ENCODE measurements at places on chromosomes 2 and 18.
A peak's percentile ranks its signal among the peaks of the same experiment; 100 is the strongest.

DNA sequence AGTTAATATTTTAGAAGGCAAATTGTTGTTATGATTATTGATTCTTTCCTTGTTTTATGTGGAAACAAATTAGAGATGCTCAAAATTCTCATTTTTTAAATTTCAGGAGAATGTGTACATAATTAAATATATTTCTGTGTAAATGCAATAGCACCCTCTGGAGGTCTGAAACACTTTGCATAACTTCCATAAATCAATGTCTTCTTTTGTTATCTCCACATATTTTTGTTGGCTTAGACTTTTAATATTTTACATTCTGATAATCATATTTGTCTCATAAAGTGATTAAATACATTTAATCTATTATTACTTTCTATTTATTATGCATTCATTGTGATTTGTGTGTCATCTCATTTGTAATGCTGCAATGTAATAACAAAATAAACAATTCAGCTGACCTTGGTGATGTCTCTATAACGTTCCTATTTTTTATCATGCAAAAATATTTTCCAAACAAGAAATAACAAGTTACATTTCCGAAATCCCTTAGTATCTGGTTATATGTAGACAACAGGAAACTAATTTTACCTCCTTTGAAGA, 201.8 kb upstream of the GALNT5 start:
- DNase-seq: no peak

GRCh38 chr2:228318218-228318617, 136.7 kb upstream of the SPHKAP start:
- DNase-seq: no peak

DNA sequence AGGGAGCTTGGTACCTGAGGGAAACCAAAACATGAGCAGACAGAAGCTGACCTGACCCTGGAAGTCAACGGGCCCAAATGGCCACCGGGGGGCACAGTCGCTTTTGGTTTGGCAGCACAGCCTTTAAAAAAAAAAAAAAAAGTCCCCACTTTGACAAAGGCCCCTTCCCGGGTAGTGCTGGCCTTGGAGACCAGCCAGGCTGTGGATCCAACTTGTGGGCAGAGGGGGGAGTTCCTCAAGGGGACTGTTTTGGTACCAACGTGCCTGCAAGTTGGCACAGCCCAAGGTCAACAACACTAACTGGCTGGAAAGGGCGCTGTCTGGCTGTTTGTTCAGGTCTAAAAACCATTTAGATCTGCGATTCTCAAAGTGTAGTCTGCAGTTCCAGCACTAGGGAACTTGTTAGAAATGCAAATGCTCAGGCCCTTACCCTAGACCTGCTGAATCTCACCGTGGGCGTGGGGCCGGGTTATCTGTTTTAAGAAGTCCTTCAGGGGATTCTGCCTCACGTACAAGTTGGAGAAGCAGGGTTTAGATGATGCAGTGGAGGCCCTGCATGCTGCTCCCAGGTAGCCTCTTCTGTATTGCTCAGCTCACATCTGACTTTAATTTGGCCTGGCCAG, 83.0 kb downstream of the LPIN1 start:
- peak; percentile 81 for DNase-seq

GRCh38 chr2:214543386-214543955, 132.6 kb downstream of the VWC2L start:
- DNase-seq: no peak

GRCh38 chr2:162006337-162006736, 67.7 kb downstream of the DPP4 start:
- no peak for DNase-seq

DNA sequence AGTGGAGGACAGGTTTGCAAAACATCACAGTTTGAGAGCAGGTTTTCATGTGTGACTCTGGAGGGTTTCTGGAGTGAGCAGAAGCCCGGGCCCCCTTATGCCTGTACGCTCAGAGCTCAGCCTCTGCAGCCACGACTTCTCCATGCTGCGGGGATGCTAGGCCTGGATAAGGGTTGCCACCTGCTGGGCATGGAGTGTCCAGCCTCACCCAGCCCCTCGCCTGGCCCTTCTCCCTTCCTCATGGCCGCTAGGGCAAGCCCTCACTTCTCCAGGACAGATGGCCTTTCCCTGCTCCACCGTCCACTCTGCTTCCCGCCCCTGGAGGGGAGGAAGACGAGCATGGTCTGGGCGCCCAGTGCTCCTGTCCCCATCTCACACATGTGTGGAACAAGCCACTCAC, 318.7 kb downstream of the GBX2 start:
- no peak for DNase-seq

- DNase-seq: no peak
Measured at GRCh38 chr18:21759836-21760235, 19.2 kb downstream of the MIB1 start.

DNA sequence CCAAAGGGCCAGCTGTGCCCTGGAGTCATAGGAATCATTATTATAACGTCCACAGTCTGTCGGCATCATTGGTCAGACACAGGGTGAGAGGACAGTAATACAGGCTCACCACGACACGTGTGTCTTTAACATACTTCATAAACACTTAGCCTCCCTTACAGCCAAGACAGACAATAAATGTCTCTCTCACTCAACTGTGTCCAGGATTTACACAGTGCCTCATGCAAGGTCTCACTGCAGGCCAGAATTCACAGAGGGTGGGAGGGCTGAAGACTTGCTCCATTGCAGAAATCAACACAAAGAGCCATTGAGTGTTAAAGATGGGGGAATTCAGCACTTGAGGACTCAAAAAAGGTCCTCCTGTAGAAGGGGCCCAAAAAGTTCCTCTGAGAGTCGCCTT, 210.5 kb downstream of the BCL2 start:
- DNase-seq: no peak

GRCh38 chr2:196696423-196697079, 57.0 kb downstream of the CCDC150 start:
- DNase-seq: no peak

DNA sequence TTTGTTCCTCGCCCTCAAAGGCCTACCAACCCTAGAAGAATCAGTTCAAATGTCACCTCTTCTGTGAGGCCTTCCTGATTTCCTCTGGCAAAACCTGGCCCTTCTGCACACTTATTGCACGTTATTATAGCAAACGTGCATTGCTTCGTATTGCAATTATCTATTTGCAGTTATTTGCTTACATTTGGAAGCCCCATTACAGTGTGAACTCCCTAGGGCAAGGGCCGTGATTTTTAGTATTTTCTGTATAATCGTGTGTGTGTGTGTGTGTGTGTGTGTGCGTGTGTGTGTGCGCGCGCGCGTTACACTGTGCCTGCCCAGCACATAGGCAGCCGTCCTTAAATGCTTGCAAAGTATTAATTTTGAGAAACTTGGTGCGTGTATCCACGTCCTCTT, 460 bp upstream of the SEMA4F start:
- DNase-seq: no peak

DNA sequence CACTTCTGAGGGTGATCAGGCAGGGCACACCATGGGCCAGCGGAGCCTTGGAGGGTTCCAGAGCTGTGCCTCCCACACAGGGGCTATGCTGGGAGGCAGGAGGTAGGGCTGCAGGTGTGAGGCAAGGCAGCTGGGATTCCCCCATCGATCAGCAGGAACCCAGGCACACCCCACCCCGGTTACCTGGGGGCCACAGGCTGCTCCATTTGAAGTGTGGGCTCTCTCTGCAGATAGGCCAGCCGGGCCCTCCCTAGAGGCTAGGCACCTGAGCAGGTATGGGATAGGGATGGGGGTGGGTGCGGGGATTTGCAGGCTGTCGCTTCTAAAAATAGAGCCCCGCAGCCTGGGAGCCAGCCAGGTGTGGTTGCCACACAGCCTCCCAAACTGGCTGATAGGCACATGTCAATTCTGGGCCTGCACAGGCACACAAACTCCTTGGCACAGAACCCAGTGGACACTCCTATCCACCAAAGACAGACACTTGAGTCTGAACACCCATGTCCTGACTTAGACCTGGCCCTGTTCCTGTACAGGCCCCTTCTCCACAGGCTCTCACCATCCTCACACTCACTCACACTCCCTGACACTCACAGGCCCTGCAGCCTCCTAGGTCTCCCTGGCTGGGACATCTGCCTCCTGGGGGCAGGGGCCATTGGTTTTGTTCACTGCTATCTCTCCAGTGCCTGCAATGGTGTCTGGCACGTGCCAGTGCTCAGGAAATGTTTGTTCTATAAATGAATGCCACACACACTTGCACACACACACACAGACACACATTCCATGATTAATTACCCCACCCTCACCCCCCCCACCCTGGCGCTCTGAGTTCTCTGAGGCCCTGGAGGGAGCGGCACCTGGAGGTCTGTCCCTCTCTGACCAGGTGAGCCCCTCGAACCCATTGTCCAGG, 73.4 kb downstream of the ZFP36L2 start:
- no peak for DNase-seq

DNA sequence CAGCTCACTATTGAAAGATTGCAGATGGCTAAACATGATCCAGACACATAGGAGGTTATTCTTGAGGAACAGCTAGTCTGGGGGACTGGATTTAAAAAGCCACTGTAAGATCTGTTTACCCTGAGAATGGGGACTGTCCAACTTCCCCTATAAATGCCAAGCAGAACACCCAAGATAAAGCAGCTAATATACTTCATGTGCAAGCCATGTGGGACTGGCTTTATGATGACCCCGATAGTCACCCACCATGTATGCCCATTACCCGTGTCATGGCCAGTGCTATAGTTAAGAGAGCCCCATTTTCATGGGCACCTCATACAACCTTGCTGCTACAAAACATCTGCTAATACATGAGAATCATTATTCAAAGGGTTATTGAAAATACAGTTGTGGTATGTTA, 16.0 kb downstream of the YPEL5 start:
- no peak for DNase-seq

DNA sequence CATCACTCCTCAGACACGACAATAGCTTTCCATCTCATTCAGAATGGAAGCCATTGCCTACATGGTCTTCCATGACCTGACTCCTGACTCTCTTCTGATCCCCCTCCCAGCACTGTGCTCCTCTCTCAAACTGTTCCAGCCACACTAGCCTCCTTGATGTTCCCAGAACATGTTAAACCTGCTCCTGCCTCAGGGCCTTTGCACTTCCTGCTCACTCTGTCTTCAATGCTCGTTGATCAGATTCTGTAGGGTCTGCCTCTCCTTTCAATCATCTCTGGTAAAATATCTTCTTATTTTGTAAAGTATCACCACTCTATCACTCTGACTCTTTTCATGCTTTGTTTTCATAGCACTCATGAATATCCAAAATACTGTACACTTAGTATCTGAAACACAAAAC, 84.9 kb downstream of the SESTD1 start:
- DNase-seq: no peak

DNA sequence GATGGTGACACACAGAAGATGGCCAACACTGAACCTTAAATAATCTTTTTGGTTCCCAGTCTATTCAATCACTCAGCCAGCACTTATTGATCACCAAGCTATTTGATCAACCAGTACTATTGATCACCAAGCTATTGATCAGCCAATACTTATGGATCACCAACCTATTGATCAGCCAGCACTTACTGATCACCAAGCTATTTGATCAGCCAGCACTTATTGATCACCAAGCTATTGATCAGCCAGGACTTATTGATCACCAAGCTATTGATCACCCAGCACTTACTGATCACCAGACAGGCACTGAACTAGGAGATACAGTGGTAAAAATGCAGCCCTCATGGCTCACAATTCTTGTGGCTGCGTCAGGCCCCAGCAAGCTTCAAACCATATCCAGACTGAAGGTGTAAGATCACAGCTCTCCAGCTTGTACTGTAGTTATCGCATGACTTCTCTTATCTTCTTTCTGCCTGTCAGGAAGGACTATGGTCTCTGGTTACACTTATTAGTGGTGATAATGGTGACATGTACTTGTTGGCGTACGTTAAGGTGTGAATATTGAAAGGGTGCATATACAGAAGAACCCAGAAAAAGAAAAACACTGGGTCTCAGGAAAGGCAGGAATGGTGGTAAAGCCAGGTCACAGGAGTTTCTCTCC, 18.4 kb upstream of the B3GNT2 start:
- DNase-seq: no peak

DNA sequence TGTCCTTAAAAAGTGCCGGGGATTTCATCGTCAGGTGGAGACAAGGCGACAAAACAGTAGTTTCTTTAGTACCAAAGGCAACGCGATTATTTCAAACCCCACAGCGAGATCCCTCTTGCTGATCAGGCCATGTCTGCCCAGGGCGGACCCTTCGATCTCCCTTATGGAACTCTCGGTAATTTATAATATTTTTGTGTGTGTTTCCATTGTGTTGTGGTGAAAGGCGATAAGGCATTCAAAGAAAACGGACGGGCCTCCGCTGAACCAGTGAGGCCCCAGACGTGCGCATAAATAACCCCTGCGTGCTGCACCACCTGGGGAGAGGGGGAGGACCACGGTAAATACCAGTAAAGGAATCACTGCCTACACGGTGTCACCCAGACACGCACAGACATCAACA, 1.4 kb upstream of the GAD1 start:
- DNase-seq: no peak

GRCh38 chr2:239638376-239638775, 237.6 kb upstream of the HDAC4 start:
- no peak for DNase-seq

GRCh38 chr2:98985905-98986666, 50.1 kb upstream of the CRACDL start:
- DNase-seq: no peak

- DNase-seq: no peak
Measured at GRCh38 chr2:145744541-145745386, 1224.8 kb upstream of the ZEB2 start.

Data from activated naive CD4-positive, alpha-beta T cell treated with anti-CD3 and anti-CD28 coated beads for 36 hours (primary cell).